PC-3 (cell line): ENCODE measurements at places on chromosomes 1 and 21. TPM values are rescaled to one million over a fixed set of nuclear protein-coding genes. Genes with fewer than 3 reads are reported as not detected.

DNA sequence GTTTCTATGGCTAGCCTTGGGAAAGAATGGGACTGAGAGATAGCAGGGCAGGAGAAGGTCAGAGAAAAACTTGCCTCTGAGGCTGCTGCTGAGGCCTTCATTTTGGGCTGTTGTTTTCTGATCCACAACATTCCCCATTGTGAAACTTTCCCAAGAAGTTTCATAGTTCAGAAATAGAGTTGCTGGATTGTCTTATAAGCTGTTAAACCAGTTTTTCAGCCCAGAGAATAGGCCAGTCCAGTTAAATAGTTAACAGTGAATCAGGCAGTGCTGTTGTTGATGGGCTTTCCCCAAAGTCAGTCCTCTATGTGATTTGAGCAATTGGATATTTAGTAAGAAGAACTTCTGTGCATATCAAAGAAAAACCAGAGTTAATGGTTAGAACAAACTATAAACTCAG, 77.0 kb downstream of the C21orf91 start:
- H3K4me1 ChIP-seq: peaks cover 24% of the 10 kb centered on the region
- no peaks in the 10 kb centered on the region for H3K27me3 ChIP-seq
- H3K36me3 ChIP-seq: no peaks in the 10 kb centered on the region

GRCh38 chr1:24198766-24199165, 11.7 kb upstream of the IFNLR1 start:
- H3K27ac ChIP-seq: no peak overlapping the region
- H3K4me3 ChIP-seq: no peak overlapping the region
- peaks cover 24% of the 10 kb centered on the region for H3K4me1 ChIP-seq
- no peak for DNase-seq

DNA sequence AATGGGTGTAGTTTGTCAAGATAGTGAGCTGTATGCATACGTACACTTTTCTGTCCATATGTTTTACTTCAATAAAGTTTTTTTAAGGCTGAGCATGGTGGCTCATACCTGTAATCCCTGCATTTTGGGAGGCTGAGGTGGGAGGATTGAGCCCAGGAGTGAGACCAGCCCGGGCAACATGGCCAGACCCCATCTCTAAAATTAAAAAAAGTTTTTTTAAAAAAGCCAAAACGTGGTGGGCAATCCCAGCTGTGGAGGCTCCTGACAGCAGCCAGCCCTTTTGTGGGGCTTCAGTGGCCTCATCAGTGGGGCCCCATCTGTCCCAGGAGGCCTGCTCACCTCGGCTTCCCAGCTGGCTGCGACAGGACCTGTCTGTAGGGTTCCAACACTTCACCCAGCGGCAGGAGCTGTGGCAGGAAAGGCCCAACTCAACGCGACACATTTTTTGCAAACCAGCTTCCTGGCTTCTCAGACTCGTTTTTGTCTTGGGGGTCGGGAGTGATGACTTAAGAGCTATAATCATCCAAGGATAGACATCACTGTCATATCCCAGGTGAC, 56.9 kb upstream of the LBR start:
- no peaks in the 10 kb centered on the region for H3K36me3 ChIP-seq
- H3K27ac ChIP-seq: no peak overlapping the region
- no peak overlapping the region for H3K4me3 ChIP-seq

DNA sequence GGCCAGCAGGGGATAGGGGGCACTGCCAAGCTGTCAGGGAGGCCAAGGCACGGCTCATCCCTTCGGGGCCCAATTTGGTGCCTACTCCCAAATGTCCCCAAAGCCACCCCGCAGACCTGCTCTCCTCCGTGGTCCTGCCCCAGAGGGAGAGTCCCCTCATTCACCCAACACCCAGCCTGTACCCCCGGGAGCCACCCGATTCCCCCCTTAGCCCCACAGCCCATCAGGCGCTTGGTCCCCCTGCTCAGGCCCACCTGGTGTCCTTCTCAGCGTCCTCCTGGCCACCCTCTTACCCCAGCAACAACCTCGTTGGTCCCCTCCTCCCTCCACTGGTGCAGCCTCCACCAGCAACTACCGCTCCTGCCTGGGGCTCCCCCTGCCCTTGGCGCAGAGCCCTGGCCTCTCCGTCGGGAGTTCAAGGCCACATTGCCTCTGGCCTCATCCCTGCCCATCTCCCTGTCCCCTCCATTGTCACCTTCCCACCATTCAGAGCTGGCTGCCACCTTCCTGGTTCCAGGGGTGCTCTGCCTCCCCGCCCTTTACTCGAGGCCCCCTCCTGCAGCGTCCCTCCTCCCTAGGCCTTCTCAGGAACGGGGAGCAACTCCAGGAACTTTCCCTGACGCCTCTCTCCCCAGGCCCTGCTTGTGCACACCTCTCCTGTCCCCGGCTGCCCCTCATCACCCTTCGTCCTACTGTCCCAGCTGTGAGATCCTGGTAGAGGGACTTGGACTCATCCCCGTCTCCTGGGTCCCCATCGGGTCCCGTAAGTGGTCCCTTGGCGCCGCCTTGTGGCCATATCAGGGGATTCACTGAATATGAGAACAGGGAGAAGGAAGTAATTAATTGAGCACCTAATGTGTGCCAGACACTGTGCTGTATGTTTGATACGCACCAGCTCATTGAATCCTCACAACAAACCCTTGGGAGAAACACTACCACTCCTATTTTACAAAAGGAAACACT, 73.9 kb downstream of the RAP1GAP start:
- no peaks in the 10 kb centered on the region for H3K4me1 ChIP-seq
- no peak overlapping the region for H3K27ac ChIP-seq
- no peaks in the 10 kb centered on the region for H3K36me3 ChIP-seq
- DNase-seq: peak; percentile 60
- no peak overlapping the region for H3K4me3 ChIP-seq

DNA sequence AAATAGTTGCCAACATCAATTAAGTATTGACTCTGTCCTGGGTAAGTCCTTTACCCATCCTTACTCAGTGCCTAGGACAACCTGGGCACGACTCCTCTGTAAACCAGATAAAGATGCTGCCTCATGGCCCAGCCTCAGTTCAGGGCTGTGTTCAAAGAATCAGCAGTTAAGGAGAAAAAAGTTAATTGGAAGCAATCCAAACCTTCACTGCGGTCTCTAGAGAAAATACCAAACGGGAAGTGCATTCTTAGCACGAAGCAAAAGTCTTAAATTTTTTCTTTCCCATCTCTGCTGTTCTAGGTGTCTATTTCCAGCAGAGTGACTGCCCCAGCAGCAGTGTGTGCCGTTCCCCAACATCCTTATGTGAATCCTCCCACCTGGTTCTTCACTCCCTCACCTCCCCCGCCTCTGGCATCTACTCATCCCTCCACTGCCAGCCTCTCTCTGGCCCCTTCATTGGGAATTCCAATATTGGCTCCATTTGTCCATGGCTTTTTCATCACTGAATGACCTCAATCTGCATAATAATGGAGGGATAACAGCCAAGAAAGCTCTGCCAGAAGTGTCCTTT, 23.2 kb downstream of the KANK4 start:
- H3K36me3 ChIP-seq: no peaks in the 10 kb centered on the region
- H3K4me1 ChIP-seq: peaks cover 21% of the 10 kb centered on the region
- peak; percentile 95 for DNase-seq
- H3K4me3 ChIP-seq: peak overlapping the region; percentile 54; the same call in 1 of the 2 replicates
- no peaks in the 10 kb centered on the region for H3K27me3 ChIP-seq

GRCh38 chr1:6975331-6976043, 190.2 kb downstream of the CAMTA1 start:
- DNase-seq: no peak
- H3K27ac ChIP-seq: no peak overlapping the region
- no peak overlapping the region for H3K4me3 ChIP-seq
- H3K36me3 ChIP-seq: no peaks in the 10 kb centered on the region
- no peaks in the 10 kb centered on the region for H3K4me1 ChIP-seq
- peaks cover 51% of the 10 kb centered on the region for H3K27me3 ChIP-seq

DNA sequence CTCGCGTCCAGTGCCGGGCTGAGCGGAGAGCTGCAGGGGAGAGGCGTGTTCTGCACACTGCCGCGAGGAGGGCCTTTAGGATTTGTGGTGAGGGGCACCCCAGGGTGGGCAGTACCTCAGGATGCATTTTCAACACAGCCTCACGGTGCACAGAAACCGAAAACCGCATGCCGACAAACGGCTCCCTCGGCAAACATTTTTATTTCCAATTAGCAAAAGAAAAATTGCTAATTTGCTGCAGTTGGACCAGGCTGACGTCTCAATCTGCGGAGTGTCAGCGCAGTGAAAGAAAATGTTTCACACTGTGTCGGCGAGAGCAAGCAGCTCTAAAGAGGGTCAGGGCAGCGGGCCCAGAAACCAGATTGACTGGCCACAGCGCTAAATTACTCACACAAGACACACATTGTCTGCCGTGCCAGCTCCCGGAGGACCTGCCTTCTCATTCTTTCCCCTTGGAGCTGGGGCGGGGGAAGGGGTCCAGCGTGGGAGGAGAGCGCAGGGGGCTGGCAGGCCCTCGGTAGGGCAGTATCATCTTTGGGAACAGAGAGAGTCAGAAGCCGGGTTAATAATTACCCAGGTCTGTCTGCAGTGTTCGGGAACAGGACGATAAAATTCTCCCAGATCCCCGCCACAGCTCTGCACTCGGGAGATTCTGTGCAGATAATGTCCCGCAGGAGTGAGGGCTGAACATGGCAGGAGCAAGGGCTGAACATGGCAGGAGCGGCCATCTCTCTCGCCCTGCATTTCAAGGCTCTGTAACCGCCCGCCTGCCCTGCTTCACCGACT, 150.2 kb downstream of the PRDM16 start:
- no peak overlapping the region for H3K27ac ChIP-seq
- peak; percentile 63 for DNase-seq
- no peak overlapping the region for H3K4me3 ChIP-seq
- no peaks in the 10 kb centered on the region for H3K4me1 ChIP-seq
- peaks cover 98% of the 10 kb centered on the region for H3K27me3 ChIP-seq

- peaks cover 90% of the 10 kb centered on the region for H3K27me3 ChIP-seq
- no peak for DNase-seq
- H3K36me3 ChIP-seq: no peaks in the 10 kb centered on the region
Measured at GRCh38 chr1:2855206-2856065, 53.9 kb upstream of the TTC34 start.

GRCh38 chr1:228812961-228813360, 77.7 kb downstream of the RHOU start:
- peak; percentile 6 for DNase-seq
- H3K4me3 ChIP-seq: no peak overlapping the region
- H3K36me3 ChIP-seq: no peaks in the 10 kb centered on the region
- no peaks in the 10 kb centered on the region for H3K4me1 ChIP-seq
- peaks cover 41% of the 10 kb centered on the region for H3K27me3 ChIP-seq

DNA sequence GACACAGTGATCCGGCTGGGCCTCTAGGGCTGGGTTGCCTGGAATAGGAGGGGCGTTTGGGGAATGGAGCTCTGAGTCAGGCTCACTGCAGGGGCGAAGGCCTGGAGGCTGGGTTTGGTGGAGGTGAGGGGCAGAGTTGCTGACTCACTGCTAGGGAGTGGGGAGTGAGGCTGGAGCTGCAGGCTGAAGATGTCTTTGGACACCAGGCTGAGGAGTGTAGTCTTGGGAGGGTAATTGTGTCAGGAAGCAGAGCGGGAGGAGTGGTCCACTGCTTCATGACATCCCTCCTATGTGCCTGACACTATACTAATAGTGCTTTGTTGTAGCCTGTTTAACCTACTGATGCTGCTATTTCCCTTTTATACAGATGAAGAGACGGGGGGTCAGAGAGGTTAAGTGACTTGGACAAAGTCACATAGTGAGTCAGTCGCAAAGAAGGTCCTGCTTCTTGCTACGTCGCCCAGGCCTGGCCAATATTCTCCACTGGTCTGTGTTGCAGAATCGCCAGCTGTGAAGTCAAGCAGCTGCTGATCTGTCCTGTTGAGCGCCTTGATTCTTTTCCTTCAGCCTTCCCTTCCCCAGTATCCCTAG, 13.6 kb downstream of the ACTL8 start:
- DNase-seq: peak; percentile 64
- H3K27ac ChIP-seq: peak overlapping the region; percentile 84
- H3K36me3 ChIP-seq: no peaks in the 10 kb centered on the region
- no peaks in the 10 kb centered on the region for H3K27me3 ChIP-seq
- no peak overlapping the region for H3K4me3 ChIP-seq
- H3K4me1 ChIP-seq: peaks cover 35% of the 10 kb centered on the region

GRCh38 chr1:31663622-31664452, 19.2 kb upstream of the PEF1 start:
- no peaks in the 10 kb centered on the region for H3K27me3 ChIP-seq
- peak; percentile 72 for DNase-seq
- H3K4me3 ChIP-seq: no peak overlapping the region

- H3K4me3 ChIP-seq: no peak overlapping the region
- DNase-seq: no peak
- H3K27me3 ChIP-seq: no peaks in the 10 kb centered on the region
- H3K4me1 ChIP-seq: peaks cover 14% of the 10 kb centered on the region
- H3K27ac ChIP-seq: no peak overlapping the region
Measured at GRCh38 chr1:207286786-207287468, 34.6 kb upstream of the CD55 start.

GRCh38 chr1:197101978-197102377, 34.9 kb upstream of the F13B start:
- no peak overlapping the region for H3K27ac ChIP-seq
- H3K4me1 ChIP-seq: no peaks in the 10 kb centered on the region
- H3K27me3 ChIP-seq: no peaks in the 10 kb centered on the region
- DNase-seq: no peak
- H3K4me3 ChIP-seq: no peak overlapping the region
- H3K36me3 ChIP-seq: peaks cover 20% of the 10 kb centered on the region

The CXADR gene
- 11.2 and 11.5 TPM in 2 replicates for total RNA-seq

The SPRR2G gene
- not detected in 2 replicates for total RNA-seq

The ACTRT2 gene
- total RNA-seq: not detected in 2 replicates

The FMO2 gene
- not detected in 2 replicates for total RNA-seq

The SNRPE gene
- total RNA-seq: 167 and 187 TPM in 2 replicates

The LCE1B gene
- not detected in 2 replicates for total RNA-seq

The PRRX1 gene
- total RNA-seq: not detected in 2 replicates
